ENCODE measurements at places on chromosomes 16 and 17. TPM values are rescaled to one million over a fixed set of nuclear protein-coding genes. Genes with fewer than 3 reads are reported as not detected.

The FBXL19 gene
- 6.8 TPM for polyA plus RNA-seq

The REXO5 gene
- 3.5 TPM for polyA plus RNA-seq

The ANKRD40CL gene
- not detected for polyA plus RNA-seq

The PDE6G gene
- 4.4 TPM for polyA plus RNA-seq

The ZNF286A gene
- 24.3 TPM for polyA plus RNA-seq

The GDE1 gene
- 54.4 TPM for polyA plus RNA-seq

The STAC2 gene
- polyA plus RNA-seq = 0.30 TPM

GRCh38 chr17:60110586-60110985, 31.9 kb upstream of the HEATR6 start:
- DNase-seq = no peak

GRCh38 chr16:88505405-88506082, 52.5 kb downstream of the ZFPM1 start:
- DNase-seq = no peak

GRCh38 chr16:85704900-85705846, 16.4 kb upstream of the GINS2 start:
- DNase-seq = no peak

GRCh38 chr16:52547004-52547833, at the start of gene TOX3:
Gene TOX3 (minus strand): TSS chr16:52547143. CDS start chr16:52546723, 420 bp downstream.
- DNase-seq = peak; percentile 18

DNA sequence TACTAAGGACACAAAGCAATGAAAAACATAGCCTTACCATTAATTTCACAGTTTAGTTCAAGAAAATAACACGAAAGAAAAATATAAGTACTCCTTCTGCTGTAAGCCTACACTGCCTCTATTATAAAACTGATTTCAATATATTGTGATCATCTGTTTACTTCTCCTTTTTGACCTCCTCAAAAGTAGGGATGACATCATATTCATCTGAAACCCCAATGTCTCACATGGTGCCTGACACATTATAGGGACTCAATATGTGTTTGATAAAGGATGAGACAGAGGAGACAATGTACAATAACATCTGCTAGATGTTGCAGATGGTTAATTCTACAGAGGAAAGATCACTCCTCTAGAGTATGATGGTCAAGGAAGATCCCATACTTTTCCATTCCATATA, 118.4 kb upstream of the NOG start:
- no peak for DNase-seq

DNA sequence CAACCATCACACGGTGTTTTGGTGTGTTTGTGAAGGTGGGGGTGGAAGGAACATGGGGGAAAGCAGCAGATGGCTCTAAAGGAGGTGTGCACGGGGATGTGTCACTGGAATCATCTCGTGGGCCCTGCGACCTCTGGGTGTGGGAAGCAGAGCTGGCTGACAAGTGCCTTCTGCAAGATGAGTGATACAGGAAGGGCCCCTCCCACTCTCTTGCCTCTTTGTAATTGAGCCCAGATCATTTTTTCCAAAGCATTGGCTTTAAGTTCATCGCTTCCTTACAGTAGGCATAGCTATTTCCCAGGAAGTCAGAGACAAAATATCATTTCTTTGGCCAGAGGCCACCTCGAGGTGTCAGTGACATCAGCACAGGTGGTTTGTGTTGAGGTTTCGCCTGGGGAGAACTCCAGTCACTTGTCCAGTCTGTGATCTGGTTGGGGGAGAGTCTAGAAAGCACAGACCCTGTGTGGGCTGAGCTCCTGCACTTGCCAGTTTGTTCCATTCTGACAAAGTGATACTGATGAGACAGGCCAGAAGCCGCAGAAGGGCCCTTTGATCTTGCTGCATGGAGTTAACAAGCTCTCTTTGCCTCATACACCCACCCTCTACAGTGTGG, 20.6 kb upstream of the SNTB2 start:
- no peak for DNase-seq

DNA sequence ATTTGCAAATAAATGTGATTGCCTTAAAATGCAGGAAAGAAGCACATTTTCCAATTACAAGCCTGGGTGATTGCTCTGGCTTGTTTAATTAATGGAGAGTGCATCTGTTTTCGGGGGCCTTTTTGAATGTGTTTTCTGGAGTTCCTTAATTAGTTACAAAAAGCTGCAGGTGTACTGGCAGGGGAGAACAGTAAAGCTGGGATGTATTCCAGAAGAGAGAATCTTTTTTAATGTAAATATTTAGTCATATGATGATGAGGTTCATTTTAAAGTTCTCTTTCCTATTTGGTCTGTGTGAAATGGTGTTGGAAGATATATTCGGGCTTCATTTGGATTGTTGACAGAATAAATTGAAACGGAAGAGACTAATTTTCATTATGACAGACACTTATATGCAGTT, 70.9 kb upstream of the N4BP1 start:
- DNase-seq = no peak

GRCh38 chr16:20740007-20740883, 1.4 kb downstream of the THUMPD1 start:
- DNase-seq = no peak
